Pons (tissue), 1 donor: ENCODE measurements at places on chromosomes 7 and 10.

DNA sequence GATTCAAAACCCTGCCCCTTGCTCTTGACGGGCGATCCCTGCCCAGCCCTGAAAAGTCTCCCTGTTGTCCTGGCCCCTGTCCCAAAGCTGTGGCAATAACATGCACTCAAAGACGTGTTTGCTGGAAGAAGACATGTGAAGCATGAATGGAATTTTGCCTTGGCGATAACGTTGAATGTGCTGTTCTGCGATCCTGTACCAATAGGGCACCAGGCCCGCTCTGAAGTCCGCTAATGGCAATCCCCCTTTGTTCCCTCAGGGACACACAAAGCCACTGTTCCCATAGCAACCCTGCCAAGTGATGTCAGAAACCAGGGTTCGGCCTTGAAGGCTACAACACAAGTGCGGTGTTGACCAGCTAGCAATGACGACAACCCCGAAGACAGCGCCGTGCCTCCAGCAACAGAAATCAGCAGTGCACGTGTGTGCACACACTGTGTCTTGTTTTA lies 284.6 kb downstream of the KLF6 start:
- peak; percentile 87 for DNase-seq

DNA sequence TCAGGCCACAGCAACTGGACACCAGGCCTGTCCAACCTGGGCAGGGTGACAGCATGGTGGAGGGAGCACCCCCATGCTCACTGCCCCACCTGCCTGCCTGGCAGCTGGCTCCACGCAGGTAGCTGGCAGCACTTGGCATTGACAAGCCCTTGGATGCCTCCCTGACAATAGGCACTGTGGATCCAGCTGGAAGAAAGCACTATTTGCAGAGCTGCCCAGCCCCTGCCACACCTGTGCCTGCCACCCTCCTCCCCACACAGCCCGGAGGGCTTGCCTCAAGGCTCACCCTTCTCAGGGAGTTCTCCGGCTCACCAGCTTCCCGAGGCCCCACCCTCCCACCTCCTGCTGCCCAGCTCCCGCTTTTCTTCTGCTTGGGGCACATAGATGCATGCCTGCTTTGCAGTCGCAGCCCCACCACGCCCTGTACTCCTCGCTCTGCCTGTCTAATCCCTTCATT lies 160.1 kb downstream of the NEURL1 start:
- no peak for DNase-seq

DNA sequence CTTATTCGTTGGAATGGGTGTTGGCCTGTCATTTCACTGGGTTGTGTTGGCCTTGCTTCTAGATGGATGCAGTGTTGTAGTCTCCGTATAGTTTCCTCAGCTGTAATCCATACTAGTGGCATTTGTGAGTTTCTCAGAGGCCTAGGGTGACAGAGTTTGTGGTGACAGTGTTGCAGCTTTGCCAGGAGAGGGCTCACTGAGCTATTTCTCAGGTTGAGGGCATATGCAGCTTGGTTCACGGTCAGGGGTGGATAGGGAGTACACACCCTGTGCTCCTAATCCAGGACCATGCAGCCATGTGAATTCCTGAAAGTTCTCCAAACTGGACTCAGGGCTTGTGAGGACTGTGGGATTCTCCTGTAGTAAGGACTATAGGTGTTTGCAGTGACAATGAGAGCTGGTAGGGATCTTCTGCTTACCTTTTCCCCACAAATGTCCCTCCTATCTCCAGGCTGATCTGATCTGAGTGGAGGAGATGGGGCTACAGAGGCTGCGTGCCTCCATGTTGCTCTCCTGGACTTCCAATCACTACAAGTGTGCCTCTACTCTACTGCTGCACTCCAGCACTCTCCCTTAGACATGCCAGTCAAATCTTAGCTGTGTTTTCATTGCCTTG lies 229.0 kb downstream of the STK31 start:
- DNase-seq: peak; percentile 8

- no peak for DNase-seq
These were observed 822 bp downstream of the ZC3HAV1L start for GRCh38 chr7:139034855-139035585.

DNA sequence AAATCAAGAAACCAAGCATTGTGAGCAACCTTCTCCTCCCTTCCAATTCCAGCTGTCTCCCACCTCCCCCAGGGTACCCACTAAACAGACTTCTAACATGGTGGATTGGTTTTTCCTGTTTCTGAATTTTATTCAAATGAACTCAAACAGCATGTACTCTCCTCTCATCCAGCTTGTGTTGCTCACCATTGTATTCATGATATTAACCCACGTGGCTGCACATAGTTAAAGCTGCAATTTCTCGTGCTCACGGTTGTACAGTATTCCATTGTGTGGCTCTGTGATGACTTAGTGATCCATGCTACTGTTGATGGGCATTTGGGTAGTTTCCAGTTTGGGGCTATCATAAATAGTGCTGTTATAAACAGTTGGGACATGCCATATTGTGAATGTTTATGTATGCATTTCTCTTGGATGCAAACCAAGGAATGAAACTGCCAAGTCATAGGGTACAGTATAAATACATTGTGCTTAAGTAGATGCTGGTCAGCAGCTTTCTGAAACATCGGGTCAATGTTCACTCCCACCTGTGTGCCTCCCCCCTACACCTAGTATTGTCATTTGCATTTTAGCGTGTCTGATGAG lies 124.3 kb downstream of the CACNB2 start:
- no peak for DNase-seq

GRCh38 chr10:97503406-97503805 lies 4.7 kb downstream of the UBTD1 start:
- no peak for DNase-seq
